ENCODE measurements at places on chromosomes 2 and 18. TPM values are rescaled to one million over a fixed set of nuclear protein-coding genes. Genes with fewer than 3 reads are reported as not detected.

Gene CEP76
- total RNA-seq: 11.7 TPM

Gene SCG2
- 0.32 TPM for total RNA-seq

Gene BIRC6
- total RNA-seq: 245 TPM

Gene TUBA3E
- not detected for total RNA-seq

- no peak for DNase-seq
- H3K27ac ChIP-seq: peak overlapping the region; percentile 74
- peaks cover 16% of the 10 kb centered on the region for H3K4me1 ChIP-seq
- H3K36me3 ChIP-seq: no peaks in the 10 kb centered on the region
- no peak overlapping the region for H3K4me3 ChIP-seq
- no peaks in the 10 kb centered on the region for H3K27me3 ChIP-seq
Observed at GRCh38 chr2:9975805-9976447, 24.4 kb downstream of the GRHL1 start.

Measured in breast epithelium (tissue), 4 donors.